ENCODE measurements at places on chromosomes 12 and 14.

DNA sequence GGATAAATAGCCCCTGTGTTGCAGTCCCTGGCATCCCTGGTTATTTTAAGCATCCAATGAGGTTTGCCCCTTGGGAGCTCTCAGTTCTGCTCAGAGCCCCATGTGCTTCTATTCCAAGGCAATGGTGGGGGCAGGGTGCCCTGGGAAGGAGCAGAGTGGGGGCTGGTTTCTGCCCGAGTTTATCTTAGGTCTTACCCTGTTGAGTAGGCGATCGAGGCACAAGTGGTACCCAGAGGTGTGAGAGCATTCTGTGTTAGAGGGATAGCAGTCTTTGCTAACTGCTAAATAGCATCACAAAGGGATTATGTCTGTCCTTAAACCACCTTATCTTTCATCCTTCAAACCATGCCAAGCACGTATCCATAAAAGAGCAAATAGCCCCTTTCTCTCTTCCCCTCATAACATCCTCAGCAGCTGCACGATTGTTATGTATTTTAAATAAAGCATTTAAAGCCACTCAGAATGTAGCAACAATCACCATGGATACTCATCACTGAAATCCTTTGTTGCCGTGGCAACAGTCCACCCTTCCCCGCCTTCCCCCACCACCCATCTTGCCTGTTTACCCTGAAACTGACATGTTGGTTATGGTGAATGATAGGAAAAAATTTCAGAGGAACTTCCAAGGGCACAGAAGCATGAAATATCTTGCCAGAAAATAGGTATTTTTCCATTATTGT is 139.3 kb downstream of the PTPN11 start:
- no peak for DNase-seq

DNA sequence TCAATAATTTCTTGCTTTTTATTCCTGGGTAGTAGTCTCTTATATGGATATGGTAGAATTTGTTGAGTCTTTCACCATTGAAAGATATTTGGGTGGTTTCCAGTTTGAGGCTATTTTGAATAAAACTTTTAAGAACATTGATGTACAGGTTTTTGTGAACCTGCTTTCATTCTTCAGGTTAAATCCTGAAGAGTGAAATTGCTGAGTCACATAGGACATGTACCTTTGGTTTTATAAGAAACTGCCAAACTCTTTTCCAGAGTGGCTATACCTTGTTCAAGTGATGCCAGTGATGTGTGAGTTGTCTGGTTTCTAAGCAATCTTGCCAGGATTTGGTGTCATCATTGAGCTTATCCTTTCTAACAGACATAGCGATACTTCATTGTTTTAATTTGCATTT is 184.6 kb upstream of the PZP start:
- no peak for DNase-seq

- DNase-seq: no peak
These were observed 152.4 kb downstream of the BRMS1L start for GRCh38 chr14:35978561-35978960.

GRCh38 chr14:68312884-68313610 is 479.8 kb downstream of the ZFP36L1 start:
- DNase-seq: no peak

DNA sequence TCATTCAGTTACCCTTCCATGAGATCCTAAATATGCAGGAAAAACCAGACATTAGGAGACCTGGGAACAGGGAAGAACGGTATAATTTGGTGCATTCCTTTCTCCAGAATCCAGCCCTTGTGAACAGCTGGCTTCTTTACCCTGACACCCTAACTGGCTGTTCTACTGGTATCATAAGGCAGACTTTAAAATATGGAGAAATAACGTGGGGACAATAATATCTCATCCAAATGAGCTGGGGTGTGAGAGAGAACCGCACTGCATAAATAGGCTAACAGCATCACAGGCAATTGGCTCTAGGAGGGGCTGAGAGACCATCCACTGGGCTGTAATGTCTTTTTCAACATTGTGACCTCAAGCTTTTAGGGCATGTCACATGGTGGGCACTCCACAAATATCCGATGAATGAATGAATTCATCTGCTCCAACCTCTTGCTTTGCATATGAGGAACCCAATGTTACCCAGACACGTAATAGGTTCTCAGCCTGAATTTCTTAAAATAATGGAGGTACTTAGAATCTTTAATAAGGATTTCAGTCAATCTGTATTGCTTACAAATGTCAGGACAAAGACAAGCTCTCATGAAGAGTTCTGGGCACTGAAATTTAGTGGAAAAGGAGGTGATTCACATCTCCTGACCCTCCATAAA is 157.9 kb downstream of the SAMD4A start:
- no peak for DNase-seq

GRCh38 chr12:115916910-115917668 is 360.4 kb downstream of the MED13L start:
- no peak for DNase-seq

DNA sequence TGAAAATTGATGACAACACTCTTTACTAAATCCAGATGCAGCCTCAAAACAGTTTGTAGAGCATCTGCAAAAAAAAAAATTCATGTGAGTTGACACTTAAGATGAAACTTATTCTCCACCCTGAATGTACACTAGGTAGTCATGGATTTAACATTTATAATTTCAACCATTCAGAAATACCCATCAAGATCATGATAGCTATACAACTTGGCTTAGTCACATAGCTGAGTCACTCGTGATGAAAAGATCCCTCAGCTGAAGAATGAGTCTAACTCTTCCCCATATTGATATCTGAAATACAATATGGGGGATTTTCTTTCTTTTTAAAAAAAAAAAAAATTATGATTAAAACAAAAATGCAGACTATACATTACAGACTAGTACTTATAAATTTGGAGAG is 104.8 kb upstream of the PLEKHG7 start:
- DNase-seq: peak; percentile 51

GRCh38 chr14:51981218-51981854 is 8.0 kb upstream of the RTRAF start:
- DNase-seq: no peak

- DNase-seq: peak; percentile 10
These were observed 618 bp downstream of the RNF34 start for GRCh38 chr12:121400332-121401139.

GRCh38 chr12:109131154-109132050 is 15.0 kb downstream of the ACACB start:
- no peak for DNase-seq

- no peak for DNase-seq
These were observed 251.1 kb downstream of the MED13L start for GRCh38 chr12:116026346-116026745.

GRCh38 chr14:24861083-24861630 is 188.8 kb downstream of the STXBP6 start:
- DNase-seq: peak; percentile 66

DNA sequence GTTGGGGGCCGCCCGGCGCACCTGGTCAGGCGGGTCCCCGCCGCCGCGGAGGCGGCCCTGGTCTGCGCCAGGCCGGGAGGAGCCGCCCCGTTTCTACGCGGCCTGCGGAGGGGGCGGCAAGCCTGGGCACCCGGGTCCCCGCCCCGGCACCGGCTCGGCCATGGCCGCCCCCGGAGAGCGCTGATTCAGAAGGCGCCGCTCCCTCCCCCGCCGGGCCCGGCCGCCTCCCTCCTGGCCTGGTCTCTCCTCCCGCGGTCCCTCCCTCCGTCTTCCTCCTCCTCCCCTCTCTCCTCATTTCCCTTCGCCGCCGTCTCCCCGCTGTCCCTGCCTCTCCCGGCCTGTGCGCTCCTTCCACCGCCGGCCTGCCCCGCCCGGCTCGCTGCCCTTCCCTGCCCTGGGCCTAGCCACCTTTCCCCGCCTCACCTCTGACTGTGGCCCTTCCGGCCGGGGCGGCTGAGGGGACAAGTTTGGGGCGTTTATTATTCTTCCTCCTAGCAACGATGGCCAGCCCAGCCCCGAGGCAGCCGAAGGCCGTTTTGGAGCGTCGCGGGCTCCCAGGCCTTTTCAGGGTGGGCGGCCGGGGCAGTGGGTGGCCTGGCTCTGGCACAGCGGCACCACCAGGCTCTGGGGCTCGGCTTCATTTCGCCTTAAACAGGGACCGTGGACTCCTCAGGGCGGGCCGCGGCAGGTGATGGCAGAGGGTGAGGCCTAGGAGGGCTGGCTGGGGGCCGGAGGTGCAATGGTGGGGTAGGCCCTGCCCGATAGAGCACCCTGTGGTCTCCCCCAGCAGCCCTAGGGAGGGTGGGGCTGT is 768 bp downstream of the CEP170B start:
- peak; percentile 30 for DNase-seq

- DNase-seq: no peak
These were observed 1.3 kb upstream of the OAS3 start for GRCh38 chr12:112936927-112937326.

- DNase-seq: peak; percentile 24
These were observed 33.8 kb downstream of the FBRSL1 start for GRCh38 chr12:132523576-132524331.

DNA sequence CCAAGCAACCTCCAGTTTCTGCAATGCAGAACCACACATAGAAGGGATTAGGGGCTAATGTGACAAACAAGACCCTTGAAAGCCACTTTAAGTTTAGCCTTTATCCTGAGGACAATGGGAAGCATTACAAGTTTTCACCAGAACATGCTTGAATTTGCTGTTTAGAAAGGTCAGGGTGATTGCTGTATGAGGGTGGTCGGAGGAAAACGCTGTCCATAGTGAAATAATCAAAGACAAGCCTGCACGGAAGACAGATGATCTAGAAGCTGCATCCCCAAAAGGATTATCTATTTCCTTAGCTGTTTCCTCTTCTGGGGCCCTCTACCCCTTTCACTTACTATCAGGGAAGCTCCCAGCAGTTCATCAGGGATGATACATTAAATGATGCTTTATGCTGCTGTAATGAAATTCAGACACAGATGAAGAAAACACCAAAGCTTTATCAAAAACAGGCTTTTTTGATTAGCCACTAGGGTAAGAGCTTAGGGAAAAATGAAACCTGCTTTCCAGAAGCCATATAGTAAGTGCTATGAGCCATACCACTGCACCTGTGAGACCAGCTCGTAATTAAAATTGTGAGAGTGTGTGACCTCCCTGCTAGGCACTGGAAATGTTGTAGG is 6.5 kb downstream of the HAL start:
- no peak for DNase-seq

GRCh38 chr12:114920771-114921554 is 237.0 kb upstream of the TBX3 start:
- DNase-seq: no peak

DNA sequence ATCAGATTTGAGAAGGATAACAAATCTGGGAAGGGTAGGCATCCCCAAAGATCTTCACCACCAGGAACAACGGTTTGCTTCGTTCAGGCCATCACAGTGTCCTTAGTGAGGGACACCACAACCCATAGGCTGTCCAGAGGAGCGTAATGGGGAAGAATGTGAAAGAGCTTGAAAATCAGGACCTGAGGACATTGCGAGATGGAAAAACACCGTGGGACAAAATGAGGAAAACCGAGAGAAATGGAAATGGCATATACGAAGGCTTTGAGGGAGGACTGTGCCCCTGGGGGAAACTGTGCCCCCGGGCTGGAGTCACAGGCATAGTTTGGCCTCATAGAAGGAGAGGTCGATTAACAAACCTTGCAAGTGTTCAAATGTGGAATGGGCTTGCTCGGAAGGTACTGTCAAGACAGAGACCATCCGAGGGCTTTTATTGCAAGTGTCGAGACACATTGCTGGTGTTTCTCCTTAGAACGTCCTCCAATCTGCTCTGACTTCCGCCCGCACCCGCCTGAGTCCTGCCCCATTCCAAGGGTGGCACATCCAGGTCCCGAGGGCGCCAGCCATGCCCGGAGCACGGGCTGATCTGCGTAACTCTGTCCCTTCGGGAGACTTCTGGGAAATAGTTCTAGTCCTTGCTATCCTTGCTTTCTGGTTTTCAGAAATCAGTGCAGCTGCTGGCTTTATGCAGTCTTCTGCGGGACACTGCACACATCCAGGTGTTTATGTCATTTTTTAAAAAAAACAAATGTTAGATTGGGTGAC is 885 bp upstream of the PALS1 start:
- DNase-seq: peak; percentile 10

DNA sequence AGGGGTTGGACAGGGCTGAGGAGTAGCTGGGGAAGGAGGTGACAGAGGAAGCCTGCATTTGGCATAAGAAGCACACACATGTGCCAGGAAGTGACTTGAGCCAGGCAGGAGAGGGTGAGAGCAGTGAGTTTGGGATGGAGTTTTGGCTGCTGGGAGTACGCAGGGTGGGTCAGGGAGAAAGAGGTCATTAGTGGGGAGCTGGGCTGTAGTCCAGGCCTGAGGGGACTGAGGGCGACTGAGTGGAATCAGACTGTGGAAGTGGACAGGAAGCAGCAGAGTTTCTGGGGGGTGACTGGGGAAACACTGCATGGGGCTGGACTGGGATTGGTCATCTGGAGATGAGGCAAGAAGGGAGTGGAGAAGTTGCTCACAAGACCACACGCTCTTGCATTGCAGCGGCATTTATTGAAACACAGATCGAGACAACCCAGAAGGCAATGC is 7.6 kb downstream of the KRT85 start:
- DNase-seq: no peak

- DNase-seq: no peak
These were observed 11.8 kb upstream of the GPR132 start for GRCh38 chr14:105076805-105077648.

- no peak for DNase-seq
These were observed 153.1 kb upstream of the FOXG1 start for GRCh38 chr14:28613532-28613931.

- DNase-seq: no peak
These were observed 304.8 kb upstream of the ATP2B1 start for GRCh38 chr12:90013409-90013808.

GRCh38 chr14:81868172-81868571 is 334.5 kb upstream of the SEL1L start:
- no peak for DNase-seq

Measured in RCC 7860 (cell line).